ENCODE measurements at places on chromosomes 16 and 17. TPM values are rescaled to one million over a fixed set of nuclear protein-coding genes. Genes with fewer than 3 reads are reported as not detected.

- no peak for DNase-seq
Measured at GRCh38 chr17:36583787-36584186, 7.9 kb upstream of the DHRS11 start.

DNA sequence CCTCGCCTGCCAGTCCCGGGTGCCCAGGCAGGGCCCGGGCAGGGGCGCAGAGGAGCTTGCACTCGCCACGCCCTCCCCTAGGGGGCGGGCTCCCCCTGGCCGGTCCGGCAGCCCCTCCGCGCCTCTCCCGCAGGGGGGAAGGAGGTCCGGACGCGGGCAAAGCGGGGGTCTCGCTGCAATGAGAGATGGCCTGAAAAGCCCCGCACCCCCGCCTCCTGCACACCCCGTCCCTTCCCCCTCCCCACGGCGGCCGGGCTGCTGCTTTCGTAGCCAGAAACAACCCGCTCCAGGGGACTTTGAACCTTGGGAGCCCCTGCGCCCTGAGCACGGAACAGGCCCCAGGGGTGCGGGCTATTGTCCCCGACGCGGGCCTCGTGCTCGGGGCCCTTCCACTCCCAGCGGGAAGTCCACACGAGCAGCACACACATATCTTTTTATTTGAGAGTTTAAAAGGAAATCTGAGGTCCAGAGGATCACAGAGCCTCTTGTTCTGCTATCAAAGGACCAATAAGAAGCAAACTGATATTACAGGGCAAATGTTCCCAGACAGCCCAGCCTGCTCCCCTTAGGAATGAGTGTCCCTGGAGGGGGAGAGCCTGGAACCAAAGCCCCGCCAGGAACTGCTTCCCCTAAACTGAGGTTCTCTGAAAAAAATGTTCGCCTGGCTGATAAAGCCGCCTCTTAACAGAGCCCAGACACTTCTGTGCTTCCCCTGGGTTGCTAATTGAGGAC, 5.8 kb upstream of the CBX4 start:
- DNase-seq: no peak

- DNase-seq: no peak
Measured at GRCh38 chr16:13438064-13438463, 481.9 kb upstream of the ERCC4 start.

DNA sequence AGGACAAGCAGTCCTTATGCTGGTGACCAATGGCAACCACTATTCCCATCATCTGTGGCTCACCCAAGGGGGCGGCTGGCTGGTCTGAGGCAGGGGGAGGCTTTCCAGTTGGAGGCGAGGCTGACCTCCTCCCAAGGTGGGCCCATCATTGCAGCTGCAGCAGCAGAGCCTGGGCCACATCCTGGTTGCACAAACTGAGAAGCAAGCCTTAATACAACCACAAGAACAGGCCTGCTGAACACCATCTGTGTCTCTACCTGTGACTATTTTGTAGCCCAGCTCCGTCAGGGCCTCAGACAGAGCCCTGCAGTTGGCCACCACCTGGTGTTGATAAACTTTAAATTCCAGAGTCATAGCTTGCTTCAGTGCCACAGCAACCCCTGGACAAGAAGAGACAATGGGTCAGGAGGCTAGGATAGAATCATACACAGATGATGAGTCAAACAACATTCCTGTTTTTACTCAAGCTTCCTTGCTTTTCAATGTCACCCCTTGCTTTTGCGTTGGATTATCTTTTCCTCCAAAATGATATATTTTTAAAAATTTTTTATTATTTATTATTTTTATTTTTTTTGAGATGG, 17.9 kb downstream of the SMCR8 start:
- DNase-seq: no peak

- DNase-seq: no peak
Measured at GRCh38 chr17:82031885-82032627, 578 bp downstream of the RAC3 start.

- DNase-seq: no peak
Measured at GRCh38 chr16:46954562-46954961, 18.9 kb downstream of the DNAJA2 start.

DNA sequence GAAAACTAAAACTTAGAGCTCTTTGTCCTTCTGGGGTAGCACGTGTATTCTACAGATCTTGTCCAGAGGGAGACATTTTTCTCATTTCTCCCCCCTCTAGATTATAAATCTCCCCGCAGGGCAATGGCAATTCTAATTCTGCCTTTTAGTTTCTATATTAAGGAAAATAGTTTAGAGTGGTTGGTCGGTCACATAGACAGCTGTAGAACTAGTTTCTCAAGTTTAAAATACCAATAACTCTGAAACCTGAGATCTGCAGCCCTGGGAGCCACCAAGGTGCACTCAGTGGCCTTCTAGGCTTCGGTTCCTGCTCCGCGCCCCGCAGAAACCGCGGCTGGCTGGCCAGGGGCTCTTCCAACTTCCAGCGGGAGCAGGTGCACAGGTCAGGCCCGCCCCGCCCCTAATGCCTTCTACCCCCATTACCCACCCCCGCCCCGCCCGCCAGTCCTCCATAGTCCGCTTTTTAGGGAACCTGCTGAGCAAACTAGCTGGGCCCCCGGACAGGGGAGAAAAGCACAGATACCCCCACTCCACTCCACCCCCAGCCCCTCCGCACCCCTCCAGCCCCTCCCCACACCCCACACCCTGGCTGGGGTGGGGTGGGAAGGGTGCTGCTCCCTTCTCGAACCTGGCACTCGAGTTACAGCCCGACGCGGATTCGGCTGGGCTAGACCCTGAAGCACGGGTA, 431 bp downstream of the SLFN11 start:
- DNase-seq: no peak

DNA sequence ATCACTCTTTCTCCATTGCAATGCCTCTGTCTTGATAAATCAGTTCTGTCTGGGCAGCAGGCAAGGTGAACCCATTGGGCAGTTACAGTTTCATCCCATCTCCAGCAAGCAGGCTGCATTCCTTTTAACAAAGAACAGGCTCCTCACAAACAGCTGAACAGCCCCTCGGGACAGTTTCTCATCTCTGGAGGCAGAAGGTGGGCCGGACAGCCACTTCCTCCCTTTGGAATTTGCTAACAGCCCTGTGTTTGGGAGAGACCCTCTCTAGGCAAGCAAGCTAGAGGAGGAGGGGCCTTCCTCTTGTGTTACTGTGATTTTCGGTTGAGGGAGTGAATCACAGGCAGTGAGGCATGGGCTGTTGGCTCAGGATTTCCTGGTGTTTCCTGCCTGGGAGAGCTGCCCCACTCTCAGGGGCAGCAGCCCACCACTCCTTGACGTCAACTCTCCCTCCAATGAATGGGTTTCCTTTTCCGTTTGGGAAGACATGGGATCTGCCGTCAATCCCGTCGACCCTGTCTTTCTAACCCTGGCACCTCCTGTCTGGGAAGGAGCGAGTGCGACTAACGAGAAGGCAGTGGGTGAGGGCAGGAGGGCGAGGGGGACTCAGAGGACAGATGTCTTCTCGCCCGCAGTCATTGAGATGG, 3.7 kb upstream of the PGS1 start:
- DNase-seq: no peak

DNA sequence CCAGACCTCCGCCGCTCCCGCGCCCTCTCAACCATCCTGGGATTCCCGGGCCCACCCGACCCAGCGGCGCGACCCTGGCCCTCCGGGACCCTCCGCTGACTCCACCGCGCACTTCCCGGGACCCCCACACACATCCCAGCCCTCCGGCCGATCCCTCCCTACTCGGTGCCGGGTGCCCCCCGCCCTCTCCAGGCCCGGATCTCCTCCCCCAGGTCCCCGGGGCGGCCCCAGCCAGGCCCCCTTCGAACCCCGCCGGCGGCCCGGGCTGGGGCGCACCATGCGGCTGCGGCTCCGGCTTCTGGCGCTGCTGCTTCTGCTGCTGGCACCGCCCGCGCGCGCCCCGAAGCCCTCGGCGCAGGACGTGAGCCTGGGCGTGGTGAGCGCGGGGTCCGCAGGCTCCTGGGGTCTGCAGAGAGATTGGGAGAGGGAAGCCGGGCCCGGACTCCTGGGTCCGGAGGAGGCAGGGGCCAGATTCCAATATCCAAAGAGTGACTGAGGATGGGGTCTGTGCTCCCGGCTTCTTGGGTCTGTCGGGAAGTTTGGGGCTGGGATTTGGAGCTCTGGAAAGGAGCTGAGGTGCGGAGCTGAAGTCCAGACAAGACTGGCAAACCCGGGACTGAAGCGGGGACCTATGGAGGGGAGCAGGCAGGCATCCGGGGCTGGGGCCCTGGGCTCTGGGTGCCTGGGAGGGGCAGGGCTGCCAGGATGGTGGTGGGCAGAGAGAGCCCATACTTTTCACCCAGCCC, 453 bp downstream of the MMP25 start:
- DNase-seq: no peak

DNA sequence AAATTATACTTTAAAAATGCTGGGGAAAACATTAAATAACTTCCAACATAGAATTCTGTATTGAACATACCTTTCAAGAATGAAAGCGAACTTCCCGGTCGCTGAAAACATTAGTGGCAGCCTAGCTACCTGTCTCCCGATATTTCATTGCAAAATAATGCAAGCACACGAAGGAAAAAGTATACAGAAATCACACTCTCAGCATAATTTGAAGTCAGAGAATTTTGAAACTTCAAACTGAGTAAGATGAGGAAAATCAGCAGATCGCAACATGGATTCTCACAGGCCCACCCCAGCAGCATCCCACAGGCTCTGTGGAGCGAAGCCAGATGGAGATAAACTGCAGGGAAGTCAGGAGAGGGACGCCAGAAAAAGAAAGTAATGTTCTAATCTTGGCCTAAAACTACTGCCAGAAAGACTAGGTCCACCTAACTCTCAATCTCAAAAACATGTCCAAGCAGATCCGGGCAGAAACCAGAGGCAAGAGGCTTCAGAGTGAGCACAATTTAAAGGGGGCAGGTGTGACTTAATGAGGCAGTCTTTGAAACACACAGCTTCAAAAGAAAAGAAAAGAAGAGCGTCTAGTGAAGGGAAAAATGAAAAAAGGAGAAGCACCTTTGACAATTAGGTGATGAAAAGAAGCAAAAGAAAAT, 4.8 kb upstream of the GOSR1 start:
- no peak for DNase-seq

- DNase-seq: no peak
Measured at GRCh38 chr17:38724337-38724988, 5.7 kb upstream of the CISD3 start.

- no peak for DNase-seq
Measured at GRCh38 chr17:57195785-57196460, 60.4 kb upstream of the MSI2 start.

DNA sequence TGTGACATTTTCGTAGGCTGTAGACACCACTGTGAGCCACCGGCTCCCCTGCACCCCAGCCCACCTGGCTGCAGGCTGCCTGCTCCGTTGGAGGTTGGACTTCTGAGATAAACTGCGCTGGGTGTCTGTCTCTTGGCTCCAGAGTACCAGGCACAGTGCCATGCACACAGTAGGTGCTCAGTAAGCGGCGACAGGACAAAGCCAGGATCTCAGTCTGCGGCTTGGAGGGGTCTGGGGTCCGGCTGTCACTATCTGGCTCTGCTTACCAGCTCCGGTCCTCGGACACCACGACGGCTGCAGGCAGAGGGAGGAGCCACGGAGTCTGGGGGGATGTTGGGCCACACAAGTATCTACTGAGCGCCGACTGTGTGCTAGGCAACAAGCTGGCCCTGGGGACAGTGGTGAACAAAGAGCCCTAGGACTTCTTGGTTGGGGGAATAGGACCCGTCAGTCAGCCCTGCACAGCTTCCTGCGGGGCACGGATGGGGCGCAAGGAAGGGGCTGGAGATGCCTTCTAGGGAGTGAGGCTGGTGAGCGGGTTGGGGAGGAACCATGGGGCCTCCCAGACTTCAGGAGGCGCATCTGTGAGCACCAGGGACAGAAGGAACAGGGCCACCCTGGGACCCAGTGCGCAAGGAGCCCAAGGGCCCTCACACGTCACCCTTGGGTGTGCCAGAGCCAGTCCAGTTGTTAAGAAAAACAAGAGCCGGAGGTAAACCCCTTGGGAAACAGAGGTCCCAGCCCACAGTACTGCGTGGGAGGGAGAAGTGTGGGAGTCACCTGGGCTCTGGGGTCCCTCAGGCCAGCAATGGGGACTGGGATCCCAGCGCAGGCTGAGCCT, 17.3 kb downstream of the JPH3 start:
- no peak for DNase-seq

GRCh38 chr17:37446027-37446426, 39.3 kb downstream of the TADA2A start:
- DNase-seq: no peak

GRCh38 chr16:85215478-85216118, 103.3 kb upstream of the CIBAR2 start:
- no peak for DNase-seq

DNA sequence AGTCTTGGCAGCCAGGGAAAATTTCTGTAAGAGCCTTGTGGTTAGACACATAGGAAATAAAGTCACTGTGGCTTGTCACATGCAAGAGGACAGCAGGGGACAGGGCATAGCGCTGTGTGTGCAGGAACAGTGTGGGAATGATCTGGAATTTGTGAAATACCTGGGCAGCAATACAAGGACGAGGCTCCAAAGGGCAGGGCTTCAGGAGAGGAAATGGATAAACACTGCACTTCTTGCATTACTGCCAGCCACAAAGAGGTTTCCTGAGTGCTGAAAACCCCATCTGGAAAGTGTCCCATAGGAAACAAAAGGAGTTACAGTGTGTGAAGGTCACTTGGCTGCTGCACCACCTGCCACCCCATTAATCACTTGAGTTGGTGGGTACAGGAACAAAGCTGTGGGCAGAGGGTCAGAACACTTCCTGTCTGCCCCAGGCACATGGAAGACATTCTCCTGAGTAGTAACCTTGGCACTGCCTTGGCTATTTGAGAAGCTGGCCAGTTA, 12.1 kb upstream of the HP start:
- no peak for DNase-seq

GRCh38 chr17:43601280-43602039, 55.3 kb upstream of the ETV4 start:
- no peak for DNase-seq

Gene RAMP2
- total RNA-seq: 45.8 TPM

Gene ETV4
- total RNA-seq: 3.5 TPM

Gene OR3A3
- total RNA-seq: not detected

Gene SYNGR2
- total RNA-seq: 116 TPM

All from cardiac septum (tissue), 1 donor.